ENCODE measurements at places on chromosomes 6 and 20.

GRCh38 chr6:130138116-130138908 is 84.4 kb downstream of the SAMD3 start:
- no peak for DNase-seq

- DNase-seq: no peak
Measured at GRCh38 chr6:125859727-125860126, 69.0 kb downstream of the NCOA7 start.

DNA sequence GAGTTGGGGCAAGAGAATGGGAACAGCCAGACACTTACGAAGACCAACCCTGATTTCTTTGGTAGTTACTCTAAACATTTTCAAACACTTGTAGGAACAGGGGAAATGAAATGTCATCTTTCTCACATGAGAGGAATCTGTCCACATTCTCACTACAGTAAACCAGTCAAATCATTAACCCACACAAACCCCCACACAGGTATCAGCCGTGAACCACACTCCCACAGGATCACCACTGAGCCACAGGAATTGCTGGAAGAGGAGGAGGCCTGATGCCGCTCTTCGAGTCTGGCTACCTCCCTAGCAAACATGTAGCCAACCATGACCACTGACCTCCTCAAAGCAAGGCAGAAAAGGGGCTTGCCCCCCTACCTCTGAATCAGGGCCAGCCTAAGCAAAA is 6.9 kb upstream of the RSPO3 start:
- no peak for DNase-seq

- no peak for DNase-seq
Measured at GRCh38 chr6:143600821-143601220, 76.9 kb upstream of the PHACTR2 start.

DNA sequence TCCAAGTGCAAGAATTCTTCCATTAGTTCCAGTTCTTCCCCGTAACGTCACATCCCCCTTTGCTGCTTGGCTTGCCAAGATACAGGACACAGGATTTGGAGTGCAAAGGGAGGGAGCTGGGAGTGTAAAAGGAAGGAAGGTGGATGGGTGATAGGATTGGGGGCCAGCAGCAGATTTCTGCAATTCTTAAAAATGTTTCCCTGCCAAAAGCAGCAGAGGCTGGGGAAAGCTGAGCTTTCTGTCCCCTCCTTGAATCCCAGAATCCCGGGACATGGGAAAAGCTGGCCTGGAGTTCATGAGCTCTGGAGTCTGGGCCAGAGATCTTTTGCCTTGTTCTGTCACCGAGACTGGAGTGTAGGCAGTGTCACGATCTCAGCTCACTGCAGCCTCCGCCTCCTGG is 60.0 kb upstream of the EPB41L1 start:
- DNase-seq: peak; percentile 24

DNA sequence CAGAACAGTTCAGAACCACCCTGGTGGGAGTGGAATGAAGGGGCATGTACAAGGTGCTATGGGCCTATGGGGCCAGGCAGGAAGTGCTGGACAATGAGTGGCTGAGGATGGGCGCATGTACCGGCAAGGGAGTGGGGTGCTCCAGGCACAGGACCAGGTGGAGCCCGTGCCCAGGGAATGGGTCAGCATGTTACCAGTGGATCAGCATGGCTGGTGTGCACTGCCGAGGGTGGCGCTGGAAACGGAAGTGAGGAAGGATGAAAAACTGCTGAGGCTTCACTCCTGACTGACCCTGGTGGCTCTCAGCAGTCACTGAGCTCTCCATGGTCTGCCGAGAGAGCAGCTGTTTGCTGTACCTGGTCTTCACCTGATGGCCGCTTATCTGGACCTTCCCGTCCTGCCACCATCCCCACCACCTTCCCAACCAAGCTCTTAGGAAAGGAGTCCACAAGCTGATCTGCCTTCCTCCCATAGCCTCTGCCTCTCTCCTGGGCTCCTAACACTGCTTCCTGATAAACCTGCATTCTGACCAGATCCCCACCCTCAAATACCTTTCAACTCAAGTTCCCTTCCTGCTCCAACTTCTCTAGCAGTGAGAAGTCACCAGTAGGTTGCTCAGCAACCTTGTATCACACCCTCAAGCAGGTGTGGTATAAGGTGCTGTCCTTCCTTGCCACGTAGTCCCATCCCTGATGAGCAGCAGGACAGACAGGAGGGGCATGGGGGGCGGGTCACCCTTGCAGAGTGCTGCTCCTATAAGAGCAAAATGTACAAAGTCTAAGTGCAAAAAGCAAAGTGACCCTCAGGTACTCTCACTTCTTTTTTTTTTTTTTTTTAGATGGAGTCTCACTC is 7.1 kb downstream of the UQCC2 start:
- DNase-seq: no peak

- peak; percentile 66 for DNase-seq
Measured at GRCh38 chr20:34215711-34216381, 25.4 kb upstream of the ASIP start.

DNA sequence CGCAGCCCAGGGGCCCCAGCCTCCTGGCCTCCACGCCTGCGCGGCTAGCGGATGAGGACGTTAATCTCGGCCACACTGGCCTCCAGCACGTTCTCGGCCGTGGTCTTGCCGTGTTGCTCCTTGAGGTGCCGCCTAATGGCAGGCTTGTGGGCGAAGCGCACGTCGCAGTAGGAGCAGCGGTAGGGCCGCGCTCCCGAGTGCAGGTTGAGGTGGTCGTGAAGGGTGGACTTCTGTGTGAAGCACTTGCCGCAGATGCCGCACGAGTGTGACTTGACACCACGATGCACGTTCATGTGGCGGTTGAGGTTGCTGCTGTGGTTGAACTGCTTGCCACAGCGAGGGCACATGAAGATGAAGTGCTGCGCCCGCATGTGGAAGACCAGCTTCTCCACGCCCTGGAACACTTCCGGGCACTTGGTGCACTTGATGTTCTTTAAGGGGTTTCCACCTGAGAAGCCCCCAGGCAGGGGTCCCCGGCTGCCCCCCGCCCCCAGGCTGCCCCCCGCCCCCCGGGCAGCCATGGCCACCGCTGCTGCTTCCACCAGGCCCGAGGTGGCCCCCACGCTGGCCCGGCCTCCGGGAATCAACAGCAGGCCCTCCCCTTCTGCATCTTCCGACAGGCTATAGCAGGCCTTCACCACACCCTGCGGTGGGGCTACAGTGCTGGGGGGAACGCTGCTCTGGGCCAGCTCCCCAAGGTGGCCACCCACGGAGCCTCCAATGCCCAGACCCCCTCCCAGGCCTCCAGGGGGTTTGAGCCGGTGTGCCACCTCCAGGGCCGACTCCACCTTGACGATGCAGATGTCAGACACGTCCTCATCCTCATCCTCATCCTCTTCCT is 1.8 kb downstream of the ZBTB12 start:
- no peak for DNase-seq

GRCh38 chr6:69026715-69027114 is 391.6 kb downstream of the ADGRB3 start:
- DNase-seq: no peak

- DNase-seq: no peak
Measured at GRCh38 chr20:33130568-33131061, 37.3 kb upstream of the BPIFA2 start.

GRCh38 chr6:132993738-132994137 is 179.4 kb downstream of the RPS12 start:
- no peak for DNase-seq

GRCh38 chr6:35436071-35436857 is 15.9 kb upstream of the FANCE start:
- no peak for DNase-seq

GRCh38 chr6:94269256-94269655 is 849.9 kb upstream of the EPHA7 start:
- no peak for DNase-seq

DNA sequence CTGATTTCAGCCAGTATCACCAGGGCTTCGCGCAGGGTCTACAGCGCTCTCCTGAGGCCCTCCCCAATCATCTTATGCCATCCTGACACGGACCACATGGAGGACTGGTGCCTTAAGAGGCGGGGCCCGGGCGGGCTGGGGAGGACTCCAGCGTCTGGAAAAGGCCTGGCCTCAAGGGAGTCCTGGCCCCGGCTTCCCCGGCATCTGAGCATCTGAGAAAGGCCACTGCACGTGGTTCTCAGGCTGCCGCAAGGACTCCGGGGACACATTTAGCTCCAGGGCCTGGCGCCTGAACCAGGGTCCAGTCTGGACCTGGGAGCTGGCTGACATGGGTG is 21.4 kb downstream of the BHLHE23 start:
- DNase-seq: no peak

DNA sequence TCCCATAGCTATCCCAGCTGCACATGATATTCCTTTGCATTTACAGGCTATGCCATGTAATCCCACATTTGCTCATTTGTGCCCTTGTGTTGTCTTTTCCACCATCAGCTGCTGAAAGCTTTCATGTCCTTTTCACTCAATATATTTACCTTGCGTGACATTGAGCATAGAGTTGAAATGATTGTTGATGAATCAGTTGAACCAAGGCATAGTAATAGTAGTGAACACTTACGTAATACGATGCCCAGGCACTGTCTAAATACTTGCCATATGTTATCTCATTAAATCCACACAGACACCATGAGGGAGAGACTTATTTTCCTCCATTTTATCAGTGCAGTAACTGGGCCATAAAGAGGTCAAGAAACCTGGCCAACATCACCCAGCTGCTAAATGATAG is 13.1 kb downstream of the RNF8 start:
- DNase-seq: no peak

DNA sequence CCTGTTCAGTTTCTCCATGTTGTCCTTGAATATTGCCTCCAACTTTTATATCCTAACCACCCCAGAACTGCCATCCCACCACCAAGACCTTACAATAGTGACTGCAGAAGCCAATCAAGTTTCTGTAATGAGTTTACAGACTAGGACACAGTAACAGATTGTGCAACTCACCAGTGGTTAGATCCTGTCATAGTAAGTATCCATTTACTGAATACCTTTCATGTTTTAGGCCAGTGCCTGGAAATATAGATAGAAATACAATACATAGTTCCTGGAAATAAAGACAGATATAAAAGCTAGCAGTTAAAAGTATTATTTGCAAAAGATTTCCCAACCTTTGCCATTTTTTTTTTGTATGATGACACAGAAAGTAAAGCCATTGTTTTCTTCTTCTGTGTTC is 471.8 kb upstream of the BTBD3 start:
- no peak for DNase-seq

- no peak for DNase-seq
Measured at GRCh38 chr6:109002882-109003281, 91.8 kb downstream of the SESN1 start.

DNA sequence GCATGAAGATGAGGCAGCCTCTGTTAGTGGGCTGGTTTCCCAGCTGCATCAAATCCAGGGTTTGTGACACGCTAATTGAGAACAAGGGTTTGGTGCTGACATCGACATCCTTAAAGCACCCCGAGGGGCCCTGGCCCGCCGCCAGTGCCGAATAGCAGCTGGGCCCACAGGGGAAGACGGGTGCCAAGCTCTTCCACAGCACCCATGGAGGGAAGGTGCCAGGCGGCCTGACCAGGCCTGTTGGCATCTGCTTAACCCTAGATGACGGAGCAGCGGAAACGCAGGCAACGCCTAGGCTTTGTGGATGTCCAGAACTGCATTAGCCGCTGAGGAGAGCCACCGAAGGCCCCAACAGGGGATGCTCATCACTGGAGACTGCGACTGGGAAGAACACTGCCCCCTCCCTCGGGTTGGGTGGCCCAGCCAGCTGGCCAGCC is 16.0 kb downstream of the UQCC2 start:
- DNase-seq: no peak

DNA sequence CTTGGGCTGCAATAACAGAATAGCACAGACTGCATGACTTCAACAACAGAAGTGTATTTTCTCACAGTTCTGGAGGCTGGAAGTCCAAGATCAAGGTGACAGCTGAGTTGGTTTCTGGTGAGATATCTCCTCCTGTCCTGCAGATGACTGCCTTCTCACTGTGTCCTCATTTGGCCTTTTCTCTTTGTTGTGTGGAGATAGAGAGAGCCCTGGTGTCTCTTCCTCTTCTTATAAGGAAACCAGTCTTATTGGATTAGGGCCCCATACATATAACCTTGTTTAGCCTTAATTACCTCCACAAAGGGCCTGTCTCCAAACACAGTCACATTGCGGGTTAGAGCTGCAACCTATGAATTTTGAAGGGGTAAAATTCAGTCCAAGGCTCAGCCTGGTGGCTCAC is 57.0 kb upstream of the BMP6 start:
- no peak for DNase-seq

DNA sequence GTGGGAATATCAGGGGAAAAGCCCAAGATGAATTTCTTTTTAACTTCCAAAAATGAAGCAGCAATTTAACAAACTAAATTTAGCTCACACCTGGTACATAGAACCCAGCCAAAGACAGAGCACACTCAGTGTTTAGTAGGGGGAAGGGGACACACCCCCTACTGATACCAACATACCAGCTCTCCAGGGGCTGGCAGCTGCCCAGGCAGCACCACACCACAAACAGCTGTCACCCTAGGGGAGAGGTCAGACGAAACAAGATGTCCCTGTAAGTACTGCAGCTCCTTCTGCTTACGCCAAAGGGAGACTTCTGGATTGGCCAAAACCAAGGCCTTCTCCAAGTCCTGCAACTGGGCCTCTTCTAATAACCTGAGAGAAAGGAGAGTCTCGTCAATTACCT is 26.0 kb downstream of the MDN1 start:
- DNase-seq: no peak

GRCh38 chr6:52403627-52404026 is 16.5 kb upstream of the EFHC1 start:
- DNase-seq: no peak

GRCh38 chr20:38357653-38358207 is 11.4 kb downstream of the LBP start:
- no peak for DNase-seq

DNA sequence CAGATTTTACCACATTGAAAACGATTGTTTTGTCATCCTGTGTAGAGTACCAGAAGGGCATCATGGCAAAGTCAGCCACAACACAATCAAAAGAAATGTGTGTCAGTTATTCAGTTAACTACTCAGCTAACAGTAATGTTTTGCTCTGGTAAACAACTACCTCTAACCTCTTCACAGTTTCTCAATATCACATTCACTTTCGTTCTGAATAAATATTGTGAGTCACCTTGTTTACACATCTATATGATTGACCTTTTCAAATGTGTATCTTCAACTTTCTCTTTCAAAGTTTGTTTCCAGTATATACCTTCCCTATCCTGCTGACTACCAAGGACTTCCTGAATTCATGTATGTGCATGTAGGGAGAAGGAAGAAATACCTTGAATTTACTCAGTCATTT is 216.6 kb upstream of the UFL1 start:
- DNase-seq: no peak

- no peak for DNase-seq
Measured at GRCh38 chr6:166415833-166416347, 33.1 kb upstream of the MPC1 start.

Data from HAP-1 (cell line).